ENCODE measurements at places on chromosomes 4 and X. TPM values are rescaled to one million over a fixed set of nuclear protein-coding genes. Genes with fewer than 3 reads are reported as not detected.

DNA sequence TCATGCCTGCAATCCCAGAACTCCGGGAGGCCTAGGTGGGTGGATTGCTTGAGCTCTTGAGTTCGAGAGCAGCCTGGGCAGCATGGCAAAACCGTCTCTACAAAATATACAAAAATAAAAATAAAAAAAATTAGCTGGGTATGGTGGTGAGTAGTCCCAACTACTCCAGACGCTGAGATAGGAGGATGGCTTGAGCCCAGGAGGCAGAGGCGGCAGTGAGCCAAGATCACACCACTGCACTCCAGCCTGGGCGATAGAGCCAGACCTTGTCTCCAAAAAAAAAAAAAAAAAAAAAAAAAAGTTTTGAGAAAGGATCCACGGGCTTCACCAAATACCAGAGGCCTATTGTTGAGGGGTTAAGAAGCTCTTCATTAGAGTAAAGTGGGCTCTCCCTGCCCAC lies 8.0 kb downstream of the SUPT20HL2 start:
- no peak for DNase-seq

GRCh38 chr4:1152290-1152689 lies 20.1 kb downstream of the SPON2 start:
- DNase-seq = no peak

MAP7D2 gene
- total RNA-seq = 0.51 TPM

- no peak for DNase-seq
These were observed 243.9 kb upstream of the WDFY3 start for GRCh38 chr4:85210353-85210752.

DNA sequence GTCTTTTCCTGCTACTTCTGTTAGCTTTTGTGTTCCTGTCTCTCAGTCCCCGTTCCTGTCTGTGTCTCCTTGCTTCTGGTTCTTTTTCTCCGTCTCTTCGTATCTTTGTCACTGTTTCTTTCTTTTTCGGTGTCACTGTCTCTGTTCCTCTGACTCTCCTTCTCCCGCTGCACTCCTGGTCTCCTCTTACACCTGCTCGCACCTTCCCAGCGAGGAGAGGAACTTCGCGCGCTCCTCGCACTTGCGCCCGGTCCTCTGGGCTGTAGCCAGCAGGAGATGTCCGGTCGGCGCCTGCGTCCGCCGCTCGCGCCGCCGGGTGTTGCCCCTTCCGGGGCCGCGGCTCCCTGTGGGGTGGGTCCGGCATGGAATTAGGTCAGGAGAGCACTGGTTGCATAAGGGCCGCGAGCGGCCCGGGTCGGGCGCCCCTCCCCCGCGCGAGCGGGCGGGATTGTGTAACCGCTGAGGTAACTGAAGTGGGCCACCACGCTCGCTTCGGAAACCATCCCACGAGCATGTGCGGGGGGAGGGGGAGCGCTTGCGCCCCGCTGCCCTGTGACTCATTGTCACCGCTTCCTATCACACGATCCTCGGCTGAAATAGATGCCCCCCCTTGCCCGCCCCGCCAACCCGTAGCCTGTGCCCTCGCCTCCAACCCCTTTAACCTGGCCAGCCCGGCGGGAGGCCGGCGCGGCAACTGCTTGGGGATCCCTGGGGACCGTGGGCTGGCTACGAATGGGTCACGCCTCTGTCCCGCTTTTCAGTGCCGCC lies 1.6 kb downstream of the LONRF3 start:
- peak; percentile 82 for DNase-seq

SYTL4 gene
- 3.1 TPM for total RNA-seq

GRCh38 chr4:80587871-80588385 lies 252.4 kb downstream of the CFAP299 start:
- no peak for DNase-seq

SCD5 gene
- total RNA-seq = 0.68 TPM

DNA sequence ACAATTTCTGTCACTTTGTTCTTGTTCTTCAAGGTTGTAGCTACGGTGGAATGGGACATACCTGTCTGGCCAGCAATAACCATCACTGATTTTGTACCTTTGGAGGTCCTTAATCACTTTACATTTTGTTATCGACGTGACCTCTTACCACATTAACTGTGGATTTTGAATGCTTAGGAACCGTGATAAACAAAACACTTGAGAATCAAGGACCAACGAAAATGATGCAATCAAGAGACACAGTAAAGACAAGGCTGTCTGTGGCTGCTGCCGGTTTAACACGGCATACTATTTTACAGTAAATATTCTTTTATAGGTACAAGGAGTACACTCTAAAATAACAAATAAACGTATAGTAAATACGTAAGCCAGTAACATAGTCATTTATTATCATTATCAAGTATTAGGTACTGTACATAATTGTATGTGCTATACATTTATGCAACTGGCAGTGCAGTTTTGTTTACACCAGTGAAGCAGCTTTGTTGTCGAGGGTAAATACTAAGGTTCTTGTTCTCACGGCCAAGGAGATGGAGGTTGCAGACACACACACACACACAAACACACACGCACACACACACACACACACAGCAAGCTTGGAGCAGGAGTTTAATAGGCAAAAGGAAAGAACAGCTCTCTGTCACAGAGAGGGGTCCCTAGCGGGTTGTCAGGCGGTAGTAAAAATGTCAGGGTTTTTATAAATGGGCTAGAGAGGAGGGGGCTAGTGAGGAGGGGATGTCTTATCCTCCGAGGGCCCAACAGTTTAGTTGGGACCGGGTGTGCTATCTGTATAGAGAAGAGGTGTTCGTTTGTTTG lies 194.7 kb upstream of the CXorf51B start:
- DNase-seq = no peak

SMIM31 gene
- not detected for total RNA-seq

GRCh38 chr4:147409350-147409749 lies 71.5 kb upstream of the EDNRA start:
- DNase-seq = no peak

DNA sequence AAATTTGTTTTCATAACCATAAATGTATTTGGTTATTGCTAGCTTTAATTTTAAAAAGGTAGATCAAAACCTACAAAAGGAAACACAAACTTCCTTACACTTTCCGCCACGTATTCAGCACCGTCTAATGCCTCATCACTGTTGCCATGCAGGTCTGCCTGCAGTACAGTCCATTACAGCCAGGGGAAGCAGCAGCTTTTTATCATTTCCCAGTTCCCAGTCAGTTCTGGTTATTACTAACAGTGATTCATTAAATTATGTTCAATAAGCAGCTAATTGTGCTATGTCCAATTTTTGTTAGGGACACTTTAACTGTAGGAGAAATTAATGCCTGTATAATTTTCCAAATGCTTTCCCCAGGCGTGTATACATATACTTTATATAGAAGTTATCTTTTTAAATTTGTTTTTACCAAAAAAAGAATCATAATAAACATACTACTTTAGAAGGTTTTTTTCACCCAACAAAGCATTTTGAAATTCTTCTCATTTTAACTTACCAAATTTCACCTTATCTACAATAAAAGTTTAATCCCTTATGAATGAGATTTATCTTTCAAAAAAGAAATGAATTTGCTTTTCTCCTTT lies 93.3 kb downstream of the ANXA3 start:
- DNase-seq = no peak

DNA sequence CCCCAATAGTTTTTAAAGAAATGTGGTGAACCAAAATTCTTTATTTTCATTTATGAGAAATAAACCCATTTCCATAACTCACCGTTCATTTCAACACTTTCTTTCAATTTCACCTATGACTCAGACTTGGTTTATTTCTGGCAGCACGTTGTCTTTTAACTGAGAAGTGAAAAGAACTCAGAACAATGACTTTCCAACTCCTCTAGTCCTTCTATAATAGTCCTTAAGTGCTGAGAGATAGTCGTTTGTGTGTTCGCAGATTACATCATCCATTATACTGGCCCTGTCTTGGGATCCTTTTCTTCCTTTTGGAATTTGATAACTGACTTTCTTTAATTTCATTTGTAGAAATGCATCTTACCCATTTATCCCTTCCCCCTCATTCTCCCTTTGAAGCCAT lies 113.6 kb downstream of the GLUD2 start:
- no peak for DNase-seq

Measured in gastrocnemius medialis (tissue), 4 donors.